ENCODE measurements at places on chromosomes 16 and 17. TPM values are rescaled to one million over a fixed set of nuclear protein-coding genes. Genes with fewer than 3 reads are reported as not detected.

Gene NUBP1
- total RNA-seq, result 31.5 TPM

Gene RNF112
- 0.97 TPM for total RNA-seq

Gene TNFAIP1
- total RNA-seq, result 24.4 TPM

Gene MT4
- total RNA-seq, result not detected

Gene ZFP3
- 1.9 TPM for total RNA-seq

Data from activated CD4-positive, alpha-beta memory T cell treated with anti-CD3 and anti-CD28 coated beads for 36 hours (primary cell).